Esophagus mucosa (tissue), 1 donor: ENCODE measurements at places on chromosomes 4 and X. TPM values are rescaled to one million over a fixed set of nuclear protein-coding genes. Genes with fewer than 3 reads are reported as not detected.
A peak's percentile ranks its signal among the peaks of the same experiment; 100 is the strongest.

GRCh38 chr4:16677001-16677944 lies 221.2 kb downstream of the LDB2 start:
- ATAC-seq = no peak

DNA sequence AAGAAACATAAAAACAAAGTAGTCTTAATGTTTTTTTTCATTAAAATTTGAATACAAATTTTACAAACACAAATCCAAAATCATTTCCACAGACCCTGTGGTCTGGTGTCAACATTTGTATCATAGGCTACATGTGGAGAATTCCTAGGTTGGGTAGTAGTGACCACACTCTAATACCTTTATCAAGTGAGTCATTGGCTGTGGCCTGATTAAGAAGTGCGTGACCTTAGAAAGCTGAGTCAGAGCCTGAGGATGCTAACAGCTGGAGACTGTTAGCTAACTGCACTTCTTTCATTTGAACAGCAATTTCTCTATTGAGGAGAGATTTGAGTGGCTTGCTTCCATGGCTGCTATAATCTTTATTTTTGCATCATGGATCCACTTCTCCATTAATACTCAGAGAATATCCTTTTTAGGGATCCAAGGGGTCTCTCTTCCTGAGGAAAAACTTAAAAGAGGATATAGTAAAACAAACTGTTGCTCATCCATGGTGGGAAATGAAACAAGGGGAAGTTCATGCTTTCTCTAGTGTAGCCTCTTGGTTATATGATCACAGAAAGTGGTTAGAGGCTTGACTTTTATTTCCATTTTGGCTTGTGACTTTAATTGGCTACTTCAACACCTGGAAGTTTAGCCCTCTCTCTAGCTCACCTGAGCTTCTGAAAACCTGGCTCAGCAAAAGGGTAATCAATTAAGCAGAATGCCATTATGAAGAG lies 335.8 kb downstream of the PABPC4L start:
- no peak for ATAC-seq

DNA sequence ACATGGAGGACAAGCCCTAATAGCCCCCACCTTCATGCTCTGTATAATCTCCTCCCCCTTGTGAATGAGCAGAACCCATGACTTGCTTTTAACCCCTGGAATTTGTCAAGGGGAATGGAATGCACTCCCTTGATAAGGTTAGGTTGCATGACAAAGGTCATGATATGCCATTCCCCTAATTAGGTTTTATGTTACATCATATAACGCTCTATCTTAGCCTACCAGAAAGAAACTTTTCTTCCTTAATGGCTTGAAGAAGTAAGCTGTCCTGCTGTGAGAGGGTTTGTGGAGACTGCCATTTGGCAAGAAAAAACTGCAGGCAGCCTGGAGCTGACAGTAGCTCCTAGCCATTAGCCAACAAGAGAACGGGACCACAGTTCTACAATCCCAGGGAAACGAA lies 399.8 kb upstream of the MAD2L1 start:
- no peak for ATAC-seq

NWD2 gene
- total RNA-seq = 0.08 TPM

DNA sequence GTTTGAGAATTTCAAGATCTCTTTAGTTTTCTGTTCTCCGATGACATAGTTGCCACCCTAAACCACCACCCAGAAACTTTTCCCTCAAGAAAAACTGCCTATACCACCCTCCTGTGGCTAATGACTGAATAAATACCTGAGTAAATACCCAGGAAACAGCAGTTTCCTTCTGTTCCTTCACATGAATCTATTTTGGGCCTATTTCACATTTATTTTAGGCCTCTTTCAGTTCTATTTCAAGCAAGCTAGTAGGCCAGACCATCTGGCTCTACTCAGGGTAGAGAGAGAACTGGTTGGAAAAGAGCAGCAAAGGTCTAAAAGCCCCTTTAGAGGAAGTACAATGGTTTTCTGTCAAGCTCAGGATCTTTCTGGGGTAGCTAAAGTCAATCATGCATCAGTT lies 23.4 kb downstream of the ARHGEF9 start:
- ATAC-seq = no peak

ETNPPL gene
- total RNA-seq = not detected

DNA sequence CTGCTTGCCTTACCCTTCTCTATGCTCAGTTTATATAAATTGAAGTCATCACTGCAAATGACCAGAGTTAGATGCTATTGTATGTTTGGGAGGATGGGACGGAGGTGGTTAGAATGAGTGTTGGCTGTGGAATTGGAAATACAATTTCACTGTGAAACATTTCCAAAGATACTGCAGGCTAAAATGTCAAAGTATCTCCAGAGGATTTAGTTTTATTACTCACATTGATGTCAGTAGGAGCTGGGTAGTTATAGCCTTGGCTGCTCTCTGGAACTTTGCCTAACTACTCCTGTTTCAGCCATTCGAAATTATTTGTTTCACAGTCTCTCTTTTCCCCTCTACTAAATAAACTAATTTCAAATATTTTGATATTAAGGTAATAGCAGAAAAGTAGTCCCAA lies 92.6 kb upstream of the PPP3CA start:
- no peak for ATAC-seq

GRCh38 chr4:30386266-30386895 lies 333.8 kb upstream of the PCDH7 start:
- peak; percentile 65 for ATAC-seq

GRCh38 chr4:80308466-80308822 lies 27.1 kb upstream of the CFAP299 start:
- no peak for ATAC-seq

DNA sequence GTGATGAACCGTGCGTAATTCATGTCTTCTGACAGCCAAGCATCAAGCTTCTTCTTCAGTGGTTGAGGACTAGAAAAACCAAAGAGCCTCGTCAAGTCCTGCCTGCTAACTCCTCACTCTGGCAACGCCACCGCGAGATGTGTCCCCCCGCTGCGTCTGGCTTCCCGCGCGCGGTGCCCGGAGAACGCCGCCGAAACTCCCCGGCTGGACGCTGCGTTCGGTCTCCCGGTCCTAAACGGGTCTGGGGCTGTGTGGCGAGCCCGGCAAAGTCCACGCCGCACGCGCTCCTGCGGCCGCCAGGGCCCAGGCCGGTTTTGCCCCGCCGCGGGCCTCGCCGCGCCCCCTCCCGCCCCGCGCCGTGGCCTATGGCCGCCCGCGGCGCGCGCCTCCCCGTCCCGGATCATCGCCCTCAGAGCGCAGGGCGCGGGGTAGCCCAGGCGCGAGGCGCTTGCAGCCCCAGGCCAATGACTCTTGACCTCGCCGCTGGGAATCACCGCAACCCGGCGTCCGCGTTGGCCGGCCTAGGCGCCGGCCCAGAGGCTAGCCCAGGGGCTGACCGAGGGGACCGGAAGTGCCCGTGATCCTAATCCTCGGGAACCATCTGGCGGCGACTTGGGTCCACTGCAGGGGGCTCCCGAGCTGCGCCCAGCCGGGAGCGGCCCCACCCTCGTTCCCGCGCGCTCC lies at the start of gene AADAT:
Gene AADAT, minus strand, starts transcription at position 289 of the 684 bp plus-strand sequence. Its CDS starts 266 bp downstream, at position 23.
- ATAC-seq = peak; percentile 67

ESX1 gene
- not detected for total RNA-seq

DNA sequence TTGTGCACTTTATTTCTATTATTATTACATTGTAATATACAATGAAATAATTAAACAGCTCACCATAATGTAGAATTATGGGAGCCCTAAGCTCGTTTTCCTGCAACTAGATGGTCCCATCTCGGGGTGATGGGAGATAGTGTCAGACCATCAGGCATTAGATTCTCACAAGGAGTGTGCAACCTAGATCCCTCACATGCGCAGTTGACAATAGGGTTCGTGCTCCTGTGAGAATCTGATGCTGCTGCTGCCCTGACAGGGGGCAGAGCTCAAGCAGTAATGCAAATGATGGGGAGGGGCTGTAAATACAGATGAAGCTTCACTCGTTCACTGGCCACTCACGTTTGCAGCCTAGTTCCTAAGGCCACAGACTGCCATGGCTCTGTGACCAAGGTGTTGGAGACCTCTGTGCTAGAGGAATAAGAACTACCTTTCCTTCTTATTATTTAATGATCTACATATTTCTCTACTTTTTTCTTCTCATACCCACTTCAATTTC lies 492.9 kb upstream of the INTU start:
- no peak for ATAC-seq

GPR34 gene
- total RNA-seq = 0.40 TPM

DNA sequence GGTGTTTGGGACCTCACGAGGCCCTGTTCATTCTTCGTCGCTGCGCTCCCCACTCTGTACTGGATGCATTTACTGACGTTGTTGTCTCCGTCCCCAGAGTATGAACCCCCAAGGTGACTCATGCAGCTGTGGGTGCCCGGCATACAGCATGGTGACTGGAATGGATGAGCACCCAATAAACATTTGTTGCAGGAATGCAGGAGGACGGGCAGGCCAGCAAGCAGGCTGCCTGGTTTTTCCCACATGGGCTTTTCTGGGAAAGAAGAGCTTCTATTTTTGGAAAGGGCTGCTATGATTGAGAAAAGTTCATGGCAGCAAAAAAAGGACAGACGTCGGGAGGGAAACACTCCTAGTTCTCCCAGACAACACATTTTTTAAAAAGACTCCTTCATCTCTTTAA lies 893 bp upstream of the SOD3 start:
- no peak for ATAC-seq

DNA sequence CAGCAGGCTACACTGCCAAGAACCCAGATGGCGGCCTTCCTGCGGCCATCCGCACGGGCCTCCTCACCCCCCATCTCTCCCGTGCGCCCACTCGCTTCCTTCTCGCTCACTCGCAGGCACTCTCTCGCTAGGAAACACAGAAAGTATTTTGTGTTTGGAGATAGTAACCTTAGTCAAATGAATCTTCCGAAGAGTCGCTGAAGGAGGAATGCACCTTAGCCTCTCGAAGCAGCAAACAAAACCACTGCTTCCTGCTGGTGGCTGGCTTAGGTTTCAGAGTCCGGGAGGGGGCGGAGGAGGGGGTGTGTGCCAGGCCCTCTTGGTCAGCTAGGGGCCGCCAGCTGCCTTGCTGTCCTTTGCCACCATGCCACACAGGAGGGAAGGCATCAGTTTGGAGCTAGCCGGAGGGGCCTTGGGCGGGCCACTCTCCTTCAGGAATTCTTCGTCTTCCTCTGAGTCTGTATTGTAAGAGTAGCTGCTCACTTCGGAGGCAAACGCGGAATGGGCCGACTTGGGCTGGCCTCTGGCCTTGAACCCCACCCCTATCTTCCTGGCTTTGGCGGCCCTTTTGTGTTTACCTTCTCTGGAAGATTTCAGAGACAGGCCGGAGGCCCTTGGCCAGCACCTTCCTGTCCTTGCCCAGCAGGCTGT lies 73.2 kb upstream of the UCP1 start:
- ATAC-seq = no peak
